Choroid plexus epithelial cell (primary cell): ENCODE measurements at places on chromosomes 5 and 9.

DNA sequence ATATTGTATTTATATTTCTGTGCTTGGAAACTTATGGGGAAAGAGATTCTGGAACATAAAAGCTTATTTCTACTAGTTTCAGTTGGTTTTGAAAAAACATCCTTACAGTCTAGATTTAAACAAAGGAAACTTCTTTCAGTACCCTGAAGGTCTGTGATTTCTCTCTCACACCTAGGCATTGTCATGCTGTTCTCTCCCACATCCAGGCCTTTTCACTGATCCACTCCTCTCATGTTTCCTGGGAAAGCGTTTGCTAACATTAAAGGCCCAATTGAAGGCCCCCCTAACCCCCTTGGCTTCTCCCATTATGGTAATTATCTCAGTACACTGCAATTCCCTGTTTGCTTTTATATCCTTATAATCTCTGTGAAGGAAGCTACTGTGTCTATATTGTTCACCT is 856 bp upstream of the PCDHGA3 start:
- DNase-seq: no peak

DNA sequence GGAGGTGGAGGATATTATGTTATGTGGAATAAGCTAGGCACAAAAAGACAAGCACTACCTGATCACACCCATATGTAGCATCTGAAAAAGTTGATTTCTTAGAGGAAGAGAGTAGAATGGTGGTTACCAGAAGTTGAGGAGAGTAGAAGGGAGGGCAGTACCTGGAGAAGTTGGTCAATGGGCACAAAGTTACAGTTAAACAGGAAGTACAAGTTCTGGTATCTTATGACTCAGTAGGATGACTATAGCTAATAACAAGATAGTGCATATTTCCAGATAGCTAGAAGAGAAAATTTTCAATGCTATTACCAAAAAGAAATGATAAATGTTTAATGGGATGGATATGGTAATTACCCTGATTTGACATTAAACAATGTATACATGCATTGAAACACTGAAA is 686.7 kb downstream of the ISL1 start:
- no peak for DNase-seq

DNA sequence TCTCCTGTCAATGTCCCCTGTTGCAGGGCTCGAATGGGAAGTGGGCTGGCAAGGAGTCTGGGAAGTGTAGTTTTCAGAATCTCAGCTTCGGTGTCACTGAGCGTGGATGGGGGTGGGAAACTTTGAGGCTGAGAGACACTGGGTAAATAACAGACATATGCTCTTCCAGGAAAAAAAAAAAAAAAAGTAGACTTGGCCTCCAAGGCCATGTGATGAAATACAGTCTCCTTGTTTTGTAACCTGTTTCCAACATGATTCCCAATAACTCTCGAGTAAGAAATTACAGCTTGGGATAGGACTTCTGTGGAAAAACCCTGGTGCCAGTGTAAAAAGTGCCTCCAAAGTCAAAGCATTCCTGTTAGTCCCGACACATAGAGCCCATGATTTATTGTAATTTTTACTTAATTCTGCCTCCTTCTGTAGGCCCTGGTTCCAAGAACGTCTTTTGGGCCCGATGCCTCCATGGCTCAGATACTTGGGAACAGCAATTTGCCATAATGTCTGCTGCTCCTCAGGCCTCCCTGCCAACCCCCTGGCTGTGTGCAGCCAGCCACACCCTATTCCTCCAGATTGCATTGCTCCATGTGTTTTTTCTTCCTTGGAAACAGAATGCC is 119.5 kb upstream of the TNC start:
- peak; percentile 4 for DNase-seq

GRCh38 chr9:20980832-20981455 is 50.5 kb downstream of the HACD4 start:
- DNase-seq: peak; percentile 80

DNA sequence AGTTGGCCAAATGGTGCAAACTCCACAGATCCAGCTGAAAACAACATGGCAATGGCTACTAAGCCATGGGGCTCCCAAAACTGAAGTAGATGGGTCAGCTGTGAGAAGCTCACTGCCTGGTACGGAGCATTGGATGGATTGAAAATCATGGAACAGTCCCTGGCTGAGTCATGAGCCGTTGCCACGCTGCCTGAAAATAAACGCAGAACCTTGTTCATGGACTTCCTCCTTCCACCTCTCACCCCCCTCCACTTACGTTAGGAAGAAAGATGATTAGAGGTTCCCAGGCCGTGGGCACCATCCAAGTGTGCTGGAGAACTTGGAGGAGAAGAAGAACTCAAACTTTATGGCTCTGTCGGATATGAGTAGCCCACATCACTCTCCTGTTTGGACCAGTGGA is 6.8 kb upstream of the DIPK1B start:
- DNase-seq: no peak

DNA sequence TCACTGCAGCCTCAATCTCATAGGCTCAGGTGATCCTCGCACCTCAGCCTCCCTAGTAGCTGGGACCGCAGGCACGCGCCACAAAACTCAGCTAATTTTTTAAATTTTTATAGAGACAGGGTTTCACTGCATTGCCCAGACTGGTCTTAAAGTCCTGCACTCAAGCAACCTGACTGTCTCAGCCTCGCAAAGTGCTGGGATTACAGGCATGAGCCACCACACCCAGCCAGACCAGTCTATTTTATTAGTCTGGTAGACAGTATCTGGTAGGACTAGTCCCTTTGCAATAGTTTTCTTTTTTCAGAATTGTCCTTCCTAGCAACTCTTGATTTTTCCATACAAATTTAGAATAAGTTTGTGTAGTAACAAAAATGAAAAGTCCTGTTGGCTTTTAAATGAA is 14.1 kb upstream of the GPR150 start:
- DNase-seq: no peak

DNA sequence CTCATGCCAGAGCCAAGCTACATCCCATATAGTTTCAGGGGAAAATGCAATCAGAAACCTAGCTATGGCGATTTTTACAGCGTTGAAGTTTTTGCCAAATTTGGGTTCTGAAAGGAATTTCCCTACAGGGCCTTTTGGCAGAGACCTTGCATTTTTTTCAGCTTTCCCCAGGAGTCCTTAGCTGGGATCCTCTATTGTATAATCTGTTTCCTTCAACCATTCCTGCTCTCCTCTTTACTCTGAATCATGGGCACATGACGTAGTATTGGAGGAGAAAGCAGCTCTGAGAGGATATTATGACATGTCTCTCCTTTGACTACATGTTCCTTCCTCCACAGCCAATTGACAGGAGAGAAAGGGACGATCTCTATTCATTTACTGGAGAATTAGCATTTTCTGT is 118.5 kb upstream of the ERCC6L2 start:
- DNase-seq: peak; percentile 72

DNA sequence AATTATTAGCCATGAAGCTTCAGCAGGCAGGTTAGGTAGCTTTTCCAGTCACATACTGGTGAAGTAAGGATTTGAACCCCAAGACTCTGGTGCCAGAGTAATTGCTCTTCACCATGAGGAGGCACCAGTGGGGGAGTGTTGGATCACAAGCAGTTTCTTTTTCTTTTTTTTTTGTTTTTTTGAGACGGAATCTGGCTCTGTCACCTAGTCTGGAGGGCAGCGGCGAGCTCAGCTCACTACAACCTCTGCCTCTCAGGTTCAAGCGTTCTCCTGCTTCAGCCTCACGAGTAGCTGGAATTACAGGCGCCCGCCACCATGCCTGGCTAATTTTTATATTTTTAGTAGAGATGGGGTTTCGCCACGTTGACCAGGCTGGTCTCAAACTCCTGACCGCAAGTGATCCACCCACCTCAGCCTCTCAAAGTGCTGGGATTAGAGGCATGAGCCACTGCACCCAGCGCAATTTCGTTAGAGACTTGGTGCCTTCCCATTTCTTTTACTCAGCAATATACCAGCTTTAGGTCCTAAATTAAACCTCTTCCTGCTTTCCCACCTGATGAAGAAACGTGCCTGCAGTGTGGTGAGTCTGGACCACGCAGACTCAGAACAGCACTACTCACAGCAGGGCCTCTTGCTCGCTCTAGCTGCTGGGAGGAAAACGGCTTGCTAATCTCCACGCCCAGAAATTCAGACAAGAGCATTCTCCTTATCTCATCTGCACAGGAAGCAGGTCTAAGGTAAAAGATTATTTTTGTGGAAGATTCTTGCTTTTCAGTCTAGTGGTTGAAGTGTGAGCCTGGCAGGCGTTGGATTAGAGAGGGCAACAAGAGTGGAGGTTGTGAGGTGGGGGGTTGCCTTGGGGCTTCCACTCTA is at the start of gene S100Z:
Gene S100Z (plus strand): TSS at position 596 of the 873 bp plus-strand sequence. CDS start 25,346 bp downstream, outside the sequence.
- peak; percentile 80 for DNase-seq

GRCh38 chr5:125554355-125554754 is 807.9 kb upstream of the ZNF608 start:
- DNase-seq: no peak

GRCh38 chr5:6506611-6507010 is 58.0 kb downstream of the UBE2QL1 start:
- no peak for DNase-seq

- no peak for DNase-seq
These were observed 264.7 kb downstream of the NSG2 start for GRCh38 chr5:174310243-174310642.

GRCh38 chr5:32100230-32100629 is 73.9 kb downstream of the GOLPH3 start:
- DNase-seq: no peak

DNA sequence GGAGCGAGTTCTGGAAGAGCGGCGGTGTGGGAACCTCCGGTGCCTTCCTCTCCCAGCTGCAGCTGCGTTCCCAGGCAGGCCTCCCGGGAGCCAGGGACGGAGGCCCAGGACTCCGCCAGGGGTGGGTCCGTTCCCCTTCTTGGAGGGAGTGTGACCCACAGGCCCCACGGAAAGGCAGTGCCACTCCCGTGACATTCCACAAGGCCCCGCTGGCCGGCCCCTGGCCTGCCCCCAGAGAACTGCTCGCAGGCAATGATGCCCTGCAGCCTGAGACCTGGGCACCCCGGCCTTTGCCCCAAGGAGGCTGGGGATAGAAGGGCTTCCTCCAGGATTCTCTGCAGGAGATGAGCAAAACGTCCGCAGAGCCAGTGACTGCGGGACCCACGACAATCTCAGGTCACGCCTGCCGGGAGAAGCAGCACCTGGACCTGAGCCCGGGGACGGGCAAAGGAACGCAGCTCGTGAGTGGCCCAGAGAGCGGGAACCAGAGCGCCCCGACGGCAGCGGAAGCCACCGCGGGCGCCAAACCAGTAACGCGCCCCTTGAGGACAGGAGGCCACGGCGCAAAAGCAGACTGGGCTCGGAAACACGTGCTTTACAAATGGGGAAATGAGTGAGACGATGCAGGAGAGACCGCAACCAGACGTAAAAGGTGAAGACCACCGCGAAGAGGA is 9.3 kb downstream of the OBP2B start:
- no peak for DNase-seq
